Stimulated activated CD8-positive, alpha-beta memory T cell treated with anti-CD3 and anti-CD28 coated beads, Interleukin-7, amount 100 ng/mL, for 24 hours (primary cell): ENCODE measurements at places on chromosomes 1 and 21.

DNA sequence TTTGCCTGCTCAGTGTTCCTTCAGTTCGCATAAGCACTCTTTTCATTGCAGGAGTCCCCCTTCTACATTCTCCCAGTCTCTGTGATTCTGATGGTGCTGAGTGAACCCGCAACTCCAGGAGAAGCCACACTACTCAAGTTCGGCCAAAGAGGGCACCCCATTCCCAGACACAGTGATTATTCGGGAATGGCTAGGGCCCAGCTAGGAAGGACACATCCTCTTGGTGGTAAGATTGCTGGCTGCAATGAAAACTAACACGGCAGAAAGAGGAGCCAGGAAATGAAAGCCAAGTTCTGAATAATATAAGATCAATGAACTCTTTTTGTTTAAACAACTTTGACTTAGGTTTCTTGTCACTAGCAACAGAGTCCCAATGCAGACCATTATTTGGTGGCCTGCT, 14.9 kb downstream of the CREG1 start:
- DNase-seq = no peak

DNA sequence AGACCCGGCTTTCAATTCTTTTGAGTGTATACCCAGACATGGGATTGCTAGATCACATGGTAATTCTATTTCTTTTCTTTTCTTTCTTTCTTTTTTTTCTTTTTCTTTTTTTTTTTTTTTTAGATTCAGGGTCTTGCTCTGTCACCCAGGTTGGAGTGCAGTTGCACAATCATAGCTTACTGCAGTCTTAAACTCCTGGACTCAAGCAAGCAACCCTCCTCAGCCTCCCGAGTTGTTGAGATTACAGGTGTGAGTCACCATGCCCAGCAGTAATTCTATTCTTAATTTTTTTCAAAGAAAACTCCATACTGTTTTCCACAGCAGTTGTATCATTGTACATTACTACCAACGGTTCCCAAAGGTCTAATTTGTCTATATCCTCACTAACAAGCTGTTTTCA, 13.5 kb upstream of the RNF186 start:
- DNase-seq = no peak

DNA sequence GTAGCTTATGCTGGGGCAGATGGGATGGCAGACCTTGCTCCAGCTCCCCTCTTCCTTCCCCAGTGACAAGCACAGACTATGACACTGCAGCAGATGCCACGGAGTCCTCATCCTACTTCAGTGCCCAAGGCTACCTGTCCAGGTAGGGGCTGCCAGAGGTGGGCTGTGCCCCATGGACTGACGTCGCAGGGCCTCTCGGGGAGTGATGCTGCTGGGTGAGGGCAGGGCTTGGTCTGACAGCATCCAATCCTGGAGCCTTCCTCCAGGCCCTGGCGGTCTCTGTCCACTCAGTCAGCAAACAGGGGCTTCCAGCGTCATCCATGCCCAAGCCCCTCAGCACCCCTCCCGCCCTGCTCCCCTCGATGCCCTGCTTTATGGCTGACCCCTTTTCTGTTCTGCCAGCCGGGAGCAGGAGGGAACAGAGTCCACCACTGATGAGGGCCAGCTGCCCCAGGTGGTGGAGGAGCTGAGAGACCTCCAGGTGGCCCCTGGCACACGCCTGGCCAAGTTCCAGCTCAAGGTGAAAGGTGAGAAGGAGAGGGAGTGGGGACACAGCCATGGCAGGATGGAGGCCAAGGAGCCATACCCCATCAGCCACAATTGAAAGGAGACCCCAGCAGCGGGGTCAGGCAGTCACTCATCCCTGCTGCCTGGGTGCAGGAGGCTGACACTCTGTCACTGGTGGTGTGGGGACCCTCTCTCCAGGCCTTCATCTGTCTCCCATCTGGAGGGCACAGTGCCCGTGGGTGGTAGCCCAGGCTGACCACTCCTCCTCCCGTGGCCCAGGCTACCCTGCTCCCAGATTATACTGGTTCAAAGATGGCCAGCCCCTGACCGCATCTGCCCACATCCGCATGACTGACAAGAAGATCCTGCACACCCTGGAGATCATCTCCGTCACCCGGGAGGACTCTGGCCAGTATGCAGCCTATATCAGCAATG, 73.6 kb downstream of the TRIM11 start:
- no peak for DNase-seq

DNA sequence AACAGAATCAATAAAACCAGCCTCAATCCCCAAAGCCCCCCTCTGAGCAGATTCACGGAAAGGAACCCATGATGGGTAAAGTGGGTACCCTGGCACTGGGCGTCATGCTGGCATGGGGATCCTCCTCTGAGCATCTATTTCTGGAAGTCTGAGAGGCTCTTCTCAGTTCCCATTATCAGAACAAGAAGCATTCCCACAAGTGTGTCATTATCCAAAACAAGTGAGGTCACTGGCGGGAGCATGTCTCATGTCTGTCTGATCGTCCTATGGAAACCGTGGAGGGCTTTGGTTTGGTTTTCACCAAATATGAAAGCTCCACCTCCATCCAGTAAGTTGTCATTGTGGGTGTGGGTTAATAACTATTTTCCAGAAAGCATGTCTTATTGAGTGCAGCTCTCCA, 70.7 kb downstream of the PGM1 start:
- no peak for DNase-seq

GRCh38 chr1:85453640-85454194, 11.2 kb downstream of the DDAH1 start:
- DNase-seq = no peak
